ENCODE measurements at places on chromosomes 6 and 20.

DNA sequence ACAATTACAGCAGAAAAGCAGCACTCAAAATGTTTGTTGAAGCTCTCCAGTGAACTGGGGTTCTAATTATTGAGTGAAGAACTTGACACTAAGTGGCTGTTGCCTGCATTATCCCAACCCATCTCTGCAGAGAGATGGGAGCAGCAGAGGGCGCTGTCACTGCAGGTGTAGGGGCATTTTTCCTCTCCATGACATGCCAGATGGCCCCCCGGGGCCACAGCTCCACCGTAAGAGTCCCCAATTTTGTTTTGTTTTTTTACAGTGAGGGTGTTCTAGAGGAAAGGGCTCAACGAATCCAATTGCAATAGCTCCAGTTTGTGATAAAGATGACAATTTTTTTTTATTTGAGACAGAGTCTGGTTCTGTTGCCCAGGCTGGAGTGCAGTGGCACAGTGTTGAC is 1.9 kb upstream of the FUCA2 start:
- DNase-seq = no peak

GRCh38 chr6:3037638-3038365 is 30.5 kb upstream of the RIPK1 start:
- DNase-seq = no peak

GRCh38 chr20:41865938-41866337 is 247.8 kb upstream of the CHD6 start:
- no peak for DNase-seq

DNA sequence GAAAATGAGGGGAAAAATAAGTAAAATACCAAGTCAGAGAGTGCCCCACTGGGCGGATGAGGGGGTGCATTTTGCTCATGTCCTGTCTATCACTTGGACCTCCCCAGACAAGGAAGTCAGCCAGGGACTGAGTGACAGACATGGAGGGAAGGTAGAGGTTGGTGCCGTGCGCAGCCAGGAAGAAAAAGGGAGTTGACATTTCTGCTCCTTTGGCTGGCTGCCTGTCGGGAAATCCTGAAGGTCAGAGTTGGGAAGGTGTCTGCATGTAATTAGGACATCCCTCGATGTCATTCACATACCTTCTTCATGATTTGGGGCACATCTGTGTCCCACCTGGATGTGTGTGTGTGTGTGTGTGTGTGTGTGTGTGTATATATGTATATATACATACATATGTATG is 8.9 kb downstream of the GUCA1A start:
- no peak for DNase-seq

DNA sequence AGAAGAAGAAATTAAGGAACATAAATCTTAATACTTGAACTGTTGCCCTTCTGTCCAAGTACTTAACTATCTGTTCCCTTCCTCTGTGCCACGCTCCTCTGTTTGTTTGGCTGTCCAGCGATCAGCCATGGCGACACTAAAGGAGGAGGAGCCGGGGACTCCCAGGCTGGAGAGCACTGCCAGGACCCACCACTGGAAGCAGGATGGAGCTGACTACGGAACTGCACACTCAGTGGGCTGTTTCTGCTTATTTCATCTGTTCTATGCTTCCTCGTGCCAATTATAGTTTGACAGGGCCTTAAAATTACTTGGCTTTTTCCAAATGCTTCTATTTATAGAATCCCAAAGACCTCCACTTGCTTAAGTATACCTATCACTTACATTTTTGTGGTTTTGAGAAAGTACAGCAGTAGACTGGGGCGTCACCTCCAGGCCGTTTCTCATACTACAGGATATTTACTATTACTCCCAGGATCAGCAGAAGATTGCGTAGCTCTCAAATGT is 17.1 kb downstream of the IRF4 start:
- peak; percentile 46 for DNase-seq

GRCh38 chr6:46795816-46796215 is 2.6 kb downstream of the MEP1A start:
- DNase-seq = no peak

GRCh38 chr6:128725271-128726233 is 157.4 kb upstream of the LAMA2 start:
- peak; percentile 55 for DNase-seq

- DNase-seq = no peak
Measured at GRCh38 chr6:40328386-40328985, 258.7 kb downstream of the LRFN2 start.

DNA sequence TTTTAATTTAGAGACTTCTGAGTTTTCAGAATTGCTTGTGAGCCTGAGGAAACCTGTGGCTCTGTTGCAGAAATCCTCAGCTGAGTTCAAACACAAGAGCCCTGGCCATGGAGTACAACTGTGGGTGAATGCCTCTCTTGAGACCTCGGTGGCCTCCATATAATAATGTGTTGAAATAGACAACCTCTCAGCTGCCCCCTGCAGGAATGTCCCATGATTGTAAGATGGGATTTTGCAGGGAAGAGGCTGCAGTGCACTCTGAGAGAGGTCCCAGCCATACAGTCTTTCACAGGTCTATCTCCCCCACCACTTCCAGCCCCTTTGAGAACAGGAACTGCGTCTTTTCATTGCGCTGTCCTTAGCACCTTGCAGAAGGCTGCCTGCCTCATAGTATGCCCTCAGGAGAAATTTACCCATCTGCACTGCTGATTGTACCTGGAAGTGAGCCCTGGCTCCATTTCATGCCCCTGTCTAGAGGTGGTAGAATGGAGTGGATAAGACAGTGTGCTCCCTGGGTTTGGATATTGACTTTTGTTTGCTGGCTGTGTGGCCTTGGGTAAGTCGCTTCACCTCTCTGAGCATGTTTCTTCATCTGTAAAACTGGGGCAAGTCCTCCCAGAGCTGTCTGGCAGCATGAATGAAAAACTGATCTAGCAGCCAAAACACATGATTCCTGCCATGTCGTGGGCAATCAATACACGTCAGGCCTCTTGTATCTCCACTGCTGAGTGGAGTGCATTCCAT is 16.8 kb upstream of the CDH22 start:
- no peak for DNase-seq

DNA sequence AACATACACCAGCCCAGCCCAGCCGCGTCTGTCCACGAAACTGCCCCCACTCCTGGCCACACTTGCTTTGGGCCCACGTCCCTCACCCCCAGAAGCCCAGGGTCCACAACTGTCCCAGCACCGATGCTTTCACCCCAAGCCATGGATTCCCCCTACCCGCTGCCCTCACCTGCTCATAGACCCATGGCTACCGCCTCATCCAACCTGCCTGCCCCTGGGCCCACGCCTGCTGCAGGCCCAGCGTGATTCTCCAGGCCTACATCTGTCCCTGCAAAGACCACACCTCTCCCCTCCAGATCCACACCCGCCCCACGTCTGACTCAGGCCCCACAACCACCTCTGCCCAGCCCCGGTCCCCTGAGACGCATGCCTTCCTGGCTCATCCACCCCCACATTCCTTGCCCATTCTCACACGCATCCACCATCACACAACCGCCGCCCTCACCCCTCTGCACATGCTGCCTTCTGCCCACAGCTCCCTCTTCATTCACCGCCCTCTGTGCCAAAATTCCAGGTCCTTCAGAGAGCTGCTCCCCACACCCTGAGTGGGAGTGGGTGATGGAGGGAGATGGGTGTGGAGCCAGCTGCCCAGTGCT is 86.7 kb downstream of the GRM4 start:
- DNase-seq = peak; percentile 64

DNA sequence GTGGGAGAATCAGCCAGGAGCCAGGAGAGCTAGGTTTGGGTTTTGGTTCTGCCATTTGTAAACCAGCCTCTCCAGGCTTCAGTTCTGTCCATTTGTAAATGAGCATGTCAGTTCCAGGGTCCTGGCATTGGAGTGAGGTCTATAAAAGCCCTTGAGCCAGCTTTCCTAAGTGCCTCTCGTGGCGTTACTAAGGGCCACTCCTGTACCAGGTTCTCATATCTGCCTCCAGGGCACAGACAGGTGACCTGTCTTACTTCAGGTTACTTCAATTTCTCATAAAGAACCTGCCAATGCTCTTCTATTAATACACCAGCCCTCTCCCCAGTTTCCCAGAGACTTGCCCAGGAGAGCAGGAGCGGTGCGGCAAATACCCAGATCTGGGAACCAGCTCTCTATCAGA is 101.9 kb downstream of the VEGFA start:
- no peak for DNase-seq

- DNase-seq = peak; percentile 84
Measured at GRCh38 chr6:14734416-14735340, 511.2 kb upstream of the JARID2 start.

- no peak for DNase-seq
Measured at GRCh38 chr6:39073471-39074355, 25.1 kb downstream of the GLP1R start.

DNA sequence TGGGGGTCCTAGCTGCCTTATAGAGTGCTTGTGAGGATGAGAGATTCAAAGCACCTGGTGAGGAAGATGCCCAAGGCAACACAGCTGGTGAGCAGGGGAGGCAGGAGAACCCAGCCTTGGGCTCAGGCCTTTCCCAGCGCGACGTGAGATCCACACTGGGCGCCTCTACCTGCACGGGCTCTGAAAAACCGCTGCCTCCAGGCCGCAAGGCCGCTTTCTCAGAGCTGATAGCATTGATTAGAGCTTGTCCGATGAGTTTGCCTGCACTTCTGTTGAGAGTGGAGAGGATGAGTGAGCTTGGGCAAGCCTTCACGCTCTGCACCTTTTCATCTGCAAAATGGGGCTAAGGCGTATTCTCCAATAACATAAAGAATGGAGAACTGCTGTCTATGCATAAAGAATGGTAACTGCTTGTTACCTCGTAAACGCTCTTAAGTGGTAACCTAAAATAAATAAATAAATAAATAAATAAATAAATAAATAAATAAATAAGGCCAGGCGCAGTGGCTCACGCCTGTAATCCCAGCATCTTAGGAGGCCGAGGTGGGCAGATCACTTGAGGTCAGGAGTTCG is 916 bp downstream of the PABPC1L start:
- DNase-seq = no peak

DNA sequence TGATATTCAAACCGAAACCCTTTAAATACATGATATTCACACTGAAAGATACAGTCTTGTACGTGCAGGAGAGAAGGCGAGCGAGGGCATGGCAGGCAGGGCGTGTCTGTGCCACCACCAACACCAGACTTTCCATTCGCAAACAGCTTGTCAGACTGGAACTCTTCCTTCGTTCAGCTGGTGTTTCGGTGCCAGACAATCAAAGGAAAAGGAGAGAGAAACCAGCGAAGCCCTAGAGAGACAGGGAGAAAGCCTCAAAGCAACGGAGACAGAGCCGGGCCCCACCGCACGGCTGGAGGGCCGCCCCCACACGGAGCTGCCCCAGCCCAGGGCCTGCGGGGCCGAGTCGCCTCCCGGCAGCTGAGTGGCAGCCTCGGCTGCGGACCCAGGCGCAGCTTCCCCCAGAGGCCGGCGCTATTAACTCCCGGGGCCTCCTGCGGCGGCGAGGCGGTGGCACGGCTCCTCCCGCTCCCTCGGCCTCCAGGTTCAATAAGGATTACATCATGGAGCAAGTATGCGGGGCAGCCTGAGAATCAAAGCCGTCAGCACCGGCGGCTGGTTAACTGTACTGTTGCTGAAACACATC is 32.1 kb upstream of the NR2E1 start:
- DNase-seq = peak; percentile 82

DNA sequence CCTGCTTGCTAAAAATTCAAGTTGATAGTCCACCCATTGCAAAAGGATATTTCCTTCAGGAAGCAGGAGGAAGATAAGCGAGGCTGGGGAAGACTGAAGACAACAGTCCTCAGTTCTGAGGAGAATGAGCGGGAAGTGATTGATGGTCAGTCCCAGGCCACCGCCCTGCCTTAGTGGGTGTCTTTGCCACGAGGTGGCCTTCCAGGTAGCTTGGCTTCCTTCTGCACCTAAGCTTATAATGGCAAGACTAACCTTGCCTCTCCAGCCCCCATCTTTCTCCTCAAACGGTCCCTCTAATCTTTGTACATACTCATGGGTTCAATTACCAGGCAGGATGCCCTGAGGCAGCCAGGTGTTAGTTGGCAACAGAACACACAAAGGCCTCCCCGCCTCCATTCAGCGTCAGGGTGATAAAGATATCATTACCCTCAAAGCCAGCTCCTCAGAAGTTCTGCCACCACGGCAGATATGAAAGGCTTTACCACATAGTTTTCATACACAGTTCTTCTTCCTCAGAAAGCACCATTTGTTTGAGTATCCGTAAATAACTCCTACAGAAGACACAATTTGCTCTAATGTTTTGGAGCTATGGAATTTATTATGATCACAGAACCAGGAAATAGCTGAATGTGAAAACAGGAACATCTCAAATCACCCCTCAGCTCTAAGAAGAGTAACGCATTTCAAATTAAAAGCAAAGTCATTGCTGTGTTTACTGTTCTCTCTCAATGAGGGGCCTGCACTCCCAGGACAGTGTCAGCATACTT is 249.4 kb downstream of the ATXN1 start:
- no peak for DNase-seq

DNA sequence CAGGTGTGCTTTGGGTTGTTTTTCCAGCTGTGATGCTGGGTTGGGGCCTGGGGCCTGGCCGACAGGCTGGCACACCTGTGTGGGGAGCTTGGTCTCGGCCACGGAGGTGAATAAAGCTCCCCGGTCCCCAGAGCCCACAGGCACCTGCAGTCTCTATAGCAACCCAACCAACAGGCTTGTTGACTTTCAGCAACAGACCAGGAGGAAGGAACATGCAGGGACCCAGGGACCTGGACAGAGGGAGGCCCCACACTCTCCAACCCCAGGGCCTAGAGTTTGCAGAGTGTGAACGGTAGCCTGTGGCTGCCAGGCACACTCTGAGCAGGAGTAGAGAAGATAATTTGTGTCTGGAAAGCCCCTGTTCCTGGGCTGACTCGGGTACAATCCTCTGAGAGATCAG is 14.6 kb upstream of the SYNJ2 start:
- no peak for DNase-seq

DNA sequence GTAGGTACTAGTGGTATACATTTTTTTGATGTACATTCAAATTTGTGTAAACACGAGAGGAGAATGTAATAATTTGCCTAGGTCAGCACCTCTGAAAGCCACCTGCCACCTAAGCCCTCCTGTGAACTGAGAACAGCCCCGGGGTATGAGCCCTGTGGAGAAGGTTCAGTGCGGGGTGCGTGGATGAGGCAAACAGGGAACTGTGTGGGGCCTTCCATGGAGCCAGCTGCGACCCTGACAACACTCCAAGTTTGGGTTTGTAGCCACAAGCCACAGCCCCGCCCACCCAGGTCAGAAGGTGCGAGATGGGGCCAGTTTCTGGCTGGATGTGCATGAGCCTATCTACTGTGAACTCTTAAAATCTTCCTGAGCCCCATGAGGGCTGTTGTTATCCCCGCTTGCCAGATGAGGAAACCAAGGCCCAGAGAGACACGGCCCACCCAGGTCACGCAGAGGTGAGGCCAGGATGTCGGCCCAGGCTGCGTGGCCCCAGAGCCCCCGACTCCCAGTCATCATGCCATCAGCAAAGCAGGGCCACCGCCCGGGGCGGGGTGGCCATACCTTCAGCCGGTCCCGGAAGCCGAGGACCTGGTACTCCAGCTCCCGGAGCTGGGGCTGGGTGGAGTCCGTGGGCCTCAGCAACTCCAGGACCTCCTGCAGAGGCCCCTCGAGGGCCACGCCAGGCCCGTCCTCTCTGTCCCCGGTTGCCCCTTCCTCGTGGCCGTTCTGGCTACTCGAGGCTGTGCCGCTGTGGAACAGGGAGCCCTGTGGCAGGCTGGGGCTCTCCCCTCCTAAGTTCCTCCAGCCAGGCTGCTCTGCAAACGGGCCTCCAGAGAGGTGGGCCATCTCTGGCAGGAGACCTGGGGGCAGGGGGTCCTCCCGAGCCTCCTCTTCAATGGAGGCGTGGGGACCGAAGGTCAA is 89.6 kb downstream of the RIPOR3 start:
- DNase-seq = no peak

GRCh38 chr6:166809721-166810120 is 146.6 kb downstream of the RNASET2 start:
- no peak for DNase-seq

- no peak for DNase-seq
Measured at GRCh38 chr6:47532981-47533585, 55.5 kb downstream of the CD2AP start.
